ENCODE measurements at places on chromosomes 12 and 14.

DNA sequence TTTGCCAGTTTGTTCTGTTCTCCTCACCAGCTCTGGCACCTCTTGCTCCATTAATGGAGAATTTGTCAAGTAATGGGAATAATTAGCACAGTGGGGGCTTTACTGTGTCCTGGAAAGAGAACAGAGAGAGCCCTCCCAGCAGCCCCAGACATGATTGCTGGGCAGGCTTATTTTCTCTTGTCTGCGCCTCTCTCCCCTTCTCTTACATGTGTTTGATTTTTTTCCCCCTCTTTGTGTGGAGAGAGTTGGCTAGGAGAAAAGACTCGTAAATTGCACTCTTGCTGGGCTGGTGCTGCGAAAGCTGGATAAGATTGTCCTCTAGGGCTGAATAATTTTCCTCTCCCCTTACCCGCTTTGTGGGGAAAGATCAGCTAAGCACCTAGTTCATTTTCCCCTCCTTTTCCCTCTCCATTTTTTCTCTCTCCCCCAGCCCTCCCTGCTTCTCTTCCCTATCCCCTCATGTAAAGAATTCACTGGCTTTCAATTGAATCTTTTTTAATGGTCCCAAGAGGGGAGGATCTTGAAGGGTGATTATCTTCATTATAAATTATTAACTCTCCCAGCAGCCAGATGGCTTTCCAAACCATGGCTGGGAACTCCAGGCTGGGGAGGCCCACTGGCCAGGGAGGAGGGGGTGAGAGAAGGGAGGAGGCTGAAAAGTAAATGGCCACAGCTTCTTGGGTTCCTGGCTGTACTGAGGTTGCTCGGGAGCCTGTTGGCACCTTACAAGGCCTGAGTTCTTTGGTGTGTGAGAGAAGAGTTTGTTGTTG, 62.2 kb downstream of the NRXN3 start:
- DNase-seq = no peak

GRCh38 chr14:35250319-35250718, 41.9 kb upstream of the PSMA6 start:
- DNase-seq = no peak

DNA sequence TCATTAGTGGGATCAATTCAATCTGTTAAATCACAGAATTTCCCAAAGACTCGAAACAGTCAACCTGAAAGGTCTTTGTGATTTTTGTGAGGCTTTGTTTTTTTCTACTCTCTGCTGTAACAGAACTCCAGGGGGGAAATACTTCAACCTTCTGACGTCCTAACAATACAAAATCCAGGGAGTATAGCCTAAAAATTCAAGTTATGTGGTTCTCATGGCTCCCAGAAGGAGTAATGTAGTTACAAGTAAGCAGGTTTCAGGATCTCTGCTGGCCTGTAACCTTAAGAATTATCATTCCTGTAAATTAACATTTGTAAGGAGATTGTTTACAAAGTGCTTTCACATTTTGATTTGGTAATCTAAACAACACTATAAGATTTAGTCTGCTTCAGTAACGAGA, 39.9 kb downstream of the VEZT start:
- DNase-seq = no peak

GRCh38 chr14:36315159-36315853, 5.1 kb downstream of the MBIP start:
- DNase-seq = no peak

GRCh38 chr14:41350476-41350875, 256.2 kb upstream of the LRFN5 start:
- DNase-seq = no peak

Measured in fibroblast of lung (primary cell).